Activated T-cell treated with anti-CD3 and anti-CD28 coated beads, Interleukin-2, amount 50 U/mL, for 1 hour (primary cell): ENCODE measurements at places on chromosomes 16 and 17.

DNA sequence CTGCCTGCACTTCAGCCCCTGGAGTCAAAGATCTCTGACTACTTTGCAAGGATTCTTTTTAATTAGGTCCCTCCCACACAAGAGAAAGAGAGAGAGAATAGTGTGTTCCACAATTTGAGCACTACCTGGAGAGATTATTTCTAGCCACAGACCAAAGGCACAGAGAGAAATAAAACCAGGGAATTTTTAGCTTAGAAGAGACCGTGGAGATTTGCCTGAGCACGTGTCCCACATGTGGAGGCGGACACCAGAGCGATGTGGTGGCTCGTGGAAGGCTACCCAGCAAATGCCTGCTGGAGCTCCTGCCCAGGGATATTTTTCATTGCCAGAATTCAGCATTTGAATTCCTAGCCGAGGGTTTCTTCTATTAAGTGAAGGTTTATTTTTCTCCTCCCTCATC, 50.6 kb downstream of the MGAT5B start:
- no peak for DNase-seq

GRCh38 chr17:60086818-60087591, 8.3 kb upstream of the HEATR6 start:
- DNase-seq, result no peak

- no peak for DNase-seq
Observed at GRCh38 chr17:78289004-78289403, 57.6 kb downstream of the TMEM235 start.

- DNase-seq, result no peak
Observed at GRCh38 chr16:22843856-22844255, 29.9 kb downstream of the HS3ST2 start.

DNA sequence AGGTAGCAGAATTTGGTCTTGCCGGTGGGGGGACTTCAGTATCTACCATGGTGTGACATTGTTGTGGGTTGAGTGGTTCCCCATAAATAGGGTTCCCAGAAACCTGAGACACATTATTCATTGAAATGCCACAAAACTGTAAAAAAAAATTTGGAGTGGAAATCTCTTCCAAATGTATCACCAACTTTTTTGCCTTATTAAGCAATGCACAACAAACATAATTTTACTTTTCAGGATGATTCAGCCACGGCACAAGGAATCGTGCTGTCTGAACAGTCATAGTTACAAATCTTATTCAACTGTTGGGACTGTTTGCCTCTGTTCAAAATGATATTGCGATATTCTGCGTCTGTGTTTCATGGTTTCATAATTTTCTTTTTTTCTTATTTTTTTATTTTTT, 181.2 kb downstream of the NTN1 start:
- no peak for DNase-seq

DNA sequence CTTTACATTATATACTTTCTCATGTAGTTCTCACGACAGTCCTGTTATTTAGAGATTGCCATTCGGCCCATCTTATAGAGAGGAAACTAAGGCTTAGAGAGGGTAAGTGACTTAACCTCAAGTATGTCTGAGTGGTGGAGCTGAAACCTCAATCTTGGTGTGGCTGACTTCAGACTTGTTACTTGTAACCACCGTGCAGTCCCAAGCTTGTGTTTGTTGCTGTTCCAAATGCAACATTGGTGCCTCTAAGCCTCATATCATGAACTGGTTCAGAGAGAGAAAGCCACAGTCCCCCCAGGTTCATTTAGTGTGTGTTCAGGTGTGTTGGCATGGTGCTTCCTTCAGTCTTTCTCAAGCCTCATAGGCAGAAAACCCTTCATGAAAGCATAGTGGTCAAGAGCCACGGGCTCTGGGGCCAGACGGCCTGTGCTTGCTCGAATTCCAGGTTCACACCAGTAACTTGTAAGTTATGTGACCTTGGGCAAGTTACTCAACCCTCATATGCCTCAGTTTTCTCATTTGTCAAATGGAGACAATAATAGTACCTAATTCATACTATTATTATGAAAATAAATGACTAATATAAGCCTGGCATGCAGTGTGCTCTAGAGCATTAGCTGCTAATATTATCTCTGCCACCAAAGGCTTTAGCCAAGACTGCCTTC, 39.9 kb downstream of the CDH1 start:
- no peak for DNase-seq
